ENCODE measurements at places on chromosomes 1 and 21.
A peak's percentile ranks its signal among the peaks of the same experiment; 100 is the strongest.

- DNase-seq: peak; percentile 74
Measured at GRCh38 chr1:204359474-204360255, at the start of gene PLEKHA6. Gene PLEKHA6, minus strand, starts transcription at chr1:204359929. Its CDS starts 86,202 bp downstream, at chr1:204273727.

- DNase-seq: no peak
Measured at GRCh38 chr1:150484431-150484830, 2.8 kb upstream of the TARS2 start.

GRCh38 chr1:156096640-156097391, 14.6 kb upstream of the MEX3A start:
- peak; percentile 86 for DNase-seq

DNA sequence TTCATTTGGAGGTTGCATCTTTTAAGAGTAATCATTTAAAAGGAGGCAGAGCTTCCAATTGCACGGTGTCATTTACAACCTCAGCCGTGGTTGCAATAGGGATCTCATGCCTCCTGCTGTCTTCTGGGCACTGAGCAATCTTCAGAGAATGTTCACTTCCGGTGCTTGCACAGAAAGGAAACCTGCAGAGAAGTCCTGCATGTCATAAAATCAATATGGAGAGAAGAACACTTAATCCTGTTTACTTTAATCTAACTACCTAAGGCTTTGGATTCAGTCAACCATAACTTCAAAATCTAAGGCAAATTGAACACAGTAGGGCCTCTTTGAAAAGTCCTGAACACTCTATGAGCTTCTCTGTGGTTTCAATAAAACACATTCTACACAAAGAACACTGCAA, 11.3 kb upstream of the MAP10 start:
- no peak for DNase-seq

DNA sequence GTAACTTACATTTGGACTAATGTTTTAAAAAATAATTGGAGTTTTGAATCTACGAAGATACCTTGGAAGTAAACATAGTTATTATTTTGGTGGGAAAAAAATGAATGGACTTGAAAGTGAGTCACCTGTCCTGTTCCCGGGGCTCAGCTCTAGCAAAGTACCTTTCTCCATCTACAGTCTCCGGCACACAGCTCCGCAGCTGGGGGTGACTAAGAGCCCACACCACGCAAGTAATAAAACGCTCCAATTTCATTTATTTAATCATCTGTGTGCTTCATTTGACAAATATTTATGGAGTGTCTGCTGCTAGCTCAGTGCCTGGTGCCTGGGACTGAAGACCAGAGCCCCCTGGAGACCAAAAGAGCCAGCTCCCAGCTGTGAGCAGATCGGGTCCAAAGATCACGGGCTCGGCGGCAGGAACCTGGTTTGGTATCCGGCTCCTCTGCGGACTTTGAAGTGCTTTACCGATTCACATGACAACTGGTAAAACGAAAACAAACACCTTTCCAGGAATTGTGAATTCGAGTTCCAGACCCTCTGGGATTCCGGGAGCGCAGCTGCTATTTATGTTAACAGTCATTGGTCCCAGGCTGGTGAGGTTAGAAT, 1.7 kb upstream of the RIPK4 start:
- DNase-seq: no peak

Measured in midbrain (tissue), 1 donor.